ENCODE measurements at places on chromosomes 4 and X.

- no peak for DNase-seq
Observed at GRCh38 chrX:94551831-94552230, 877.8 kb downstream of the FAM133A start.

GRCh38 chr4:2075987-2076907 lies 17.1 kb downstream of the NAT8L start:
- no peak for DNase-seq

DNA sequence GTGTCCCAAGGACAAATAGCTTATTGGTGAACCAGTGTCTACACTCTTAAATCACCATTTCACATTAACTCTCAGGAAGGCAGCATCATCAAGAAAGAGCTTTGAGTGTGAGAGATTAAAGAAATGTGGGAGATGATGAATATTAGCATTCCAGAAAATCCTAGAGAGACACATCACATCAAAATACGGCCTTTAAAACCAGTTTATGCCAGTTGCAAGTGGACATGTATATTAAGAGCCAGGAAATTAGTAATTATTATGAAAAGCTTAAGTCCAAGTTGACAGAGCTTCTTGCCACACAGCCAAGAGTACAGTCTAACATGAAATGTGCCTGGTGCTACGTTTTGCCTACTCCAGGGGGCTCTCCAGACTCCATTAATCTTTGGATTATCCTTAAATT lies 503.0 kb upstream of the BOD1L1 start:
- no peak for DNase-seq

GRCh38 chrX:80486299-80486698 lies 66.1 kb downstream of the TENT5D start:
- DNase-seq, result no peak

GRCh38 chrX:30973784-30974427 lies 84.9 kb upstream of the TAB3 start:
- DNase-seq, result no peak
